ENCODE measurements at places on chromosomes 4 and X.

DNA sequence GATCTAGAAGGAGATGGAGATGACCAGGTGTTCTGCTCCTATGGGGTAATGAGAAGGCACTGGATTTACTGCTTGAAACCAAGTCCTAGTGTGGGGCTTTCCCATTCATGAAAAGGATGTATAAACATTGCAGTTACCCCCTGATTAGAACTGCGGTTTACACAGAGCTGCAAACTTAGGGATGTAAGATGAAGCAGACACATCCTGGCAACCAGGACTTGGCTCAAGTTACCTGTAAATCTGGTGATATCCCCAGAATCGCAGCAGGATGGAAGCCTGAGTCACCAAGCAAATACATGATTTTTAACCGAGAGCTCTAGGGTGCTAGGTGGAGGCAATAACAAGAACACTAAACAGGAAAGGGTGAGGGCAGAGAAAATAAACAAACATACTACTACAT, 178.6 kb upstream of the MAMLD1 start:
- DNase-seq: no peak

DNA sequence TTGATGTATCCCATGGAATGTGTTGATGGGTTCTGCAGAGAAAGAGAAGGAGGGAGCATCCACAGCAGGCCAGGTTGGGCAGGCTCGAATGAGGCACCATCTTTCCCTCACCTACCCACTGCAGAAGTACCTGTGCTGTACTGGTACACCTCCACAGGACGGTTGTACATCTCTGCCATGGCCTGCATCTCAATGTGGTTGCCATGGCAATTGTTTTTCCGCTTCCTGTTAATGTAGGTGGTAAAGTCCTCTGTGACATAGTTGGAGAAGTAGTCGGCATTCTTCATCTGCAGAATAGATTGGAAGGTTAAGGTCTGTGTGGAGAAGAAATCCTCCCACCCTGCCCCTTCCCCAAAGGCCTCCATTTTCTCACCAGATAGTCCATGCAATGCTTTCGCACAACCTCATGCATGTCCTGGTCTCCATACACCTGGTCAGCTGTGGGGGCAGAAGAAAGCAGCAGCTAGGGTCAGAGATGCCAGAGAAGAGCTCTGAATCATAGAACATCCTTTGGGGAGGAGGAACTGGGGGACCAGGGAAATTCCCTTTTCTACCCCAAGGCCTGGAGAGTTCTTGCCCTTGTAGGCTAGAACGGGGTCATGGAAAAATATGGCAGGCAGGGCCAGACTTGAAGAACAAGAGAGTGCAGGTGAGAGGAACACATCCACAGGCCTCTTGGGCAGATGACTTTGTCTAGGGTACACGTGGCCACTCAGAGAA, 15.9 kb upstream of the PIM2 start:
- no peak for DNase-seq

DNA sequence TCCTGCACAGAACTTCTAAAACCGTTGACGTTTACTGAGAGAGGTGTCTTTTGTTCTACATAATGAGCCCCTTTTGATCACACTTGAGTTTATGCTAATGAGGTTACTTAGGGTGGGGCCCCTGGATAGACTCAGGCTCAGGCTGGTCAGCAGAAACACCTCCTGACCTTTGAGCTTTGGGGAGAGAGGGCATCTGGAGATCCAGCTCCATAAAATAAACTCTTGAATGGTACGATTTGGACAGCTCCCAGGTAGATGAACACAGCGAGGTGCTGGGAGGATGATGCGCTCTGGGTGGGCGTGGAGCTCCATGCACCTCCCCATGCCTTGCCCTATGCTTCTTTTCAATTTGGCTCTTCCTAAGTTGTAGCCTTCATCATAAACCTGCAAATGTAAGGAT, 52.0 kb downstream of the ENOPH1 start:
- no peak for DNase-seq

DNA sequence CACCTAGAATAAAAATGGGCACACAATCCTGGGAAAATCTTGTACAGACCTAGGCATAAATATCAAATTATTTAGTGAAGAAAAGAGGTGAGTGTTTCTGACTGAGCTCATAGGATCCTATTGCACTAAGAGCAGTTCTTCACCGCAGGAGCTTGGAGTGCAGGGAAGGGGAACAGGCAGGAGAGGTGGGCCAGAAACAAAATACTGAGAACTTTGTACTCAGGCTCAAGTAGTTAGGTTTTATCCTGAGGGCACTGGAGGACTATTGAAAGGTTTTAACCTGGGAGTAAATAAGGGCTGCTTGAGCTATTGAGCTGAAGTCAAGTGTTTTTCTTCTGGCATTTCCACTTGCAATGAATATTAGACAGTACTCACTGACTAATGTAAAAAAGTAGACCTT, 12.2 kb downstream of the EPHA5 start:
- DNase-seq: no peak

DNA sequence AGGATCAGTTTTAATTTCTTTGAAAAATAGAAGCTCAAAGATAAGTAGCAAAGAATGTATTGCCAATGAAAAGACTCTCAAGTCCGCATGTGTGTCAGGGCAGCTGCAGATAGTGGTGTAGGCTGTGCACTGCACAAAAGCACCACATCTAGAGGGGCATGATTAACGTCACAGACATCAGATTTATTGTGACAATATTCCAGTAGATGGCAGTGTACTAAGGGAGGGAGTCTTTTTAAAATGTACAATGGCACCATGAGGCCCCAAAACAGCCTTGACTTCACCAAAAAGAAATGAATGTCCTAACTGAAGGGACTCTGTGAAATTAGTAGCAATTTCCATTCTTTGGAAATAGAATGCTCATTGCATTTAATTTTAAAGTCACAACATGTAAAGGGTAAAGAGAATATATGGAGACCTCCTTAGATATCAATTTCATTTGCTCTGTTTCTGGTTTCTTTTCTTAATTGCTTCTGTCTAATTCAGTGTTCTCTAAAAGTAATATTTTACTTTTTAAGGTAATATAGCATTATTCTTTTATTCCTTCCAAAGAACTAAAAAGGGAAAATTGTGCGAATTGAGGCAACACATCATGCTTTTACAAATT, 98.4 kb downstream of the ZNF827 start:
- DNase-seq: no peak

- no peak for DNase-seq
These were observed 25.4 kb downstream of the MBNL3 start for GRCh38 chrX:132463411-132463810.

GRCh38 chrX:106612393-106612763, 600 bp downstream of the RADX start:
- no peak for DNase-seq

GRCh38 chr4:76597423-76597979, 162.5 kb downstream of the SHROOM3 start:
- DNase-seq: no peak
